Hindlimb muscle (tissue), 1 donor: ENCODE measurements at places on chromosomes 12 and 14.

GRCh38 chr14:103186909-103187586 lies 63.8 kb downstream of the TNFAIP2 start:
- DNase-seq, result no peak

DNA sequence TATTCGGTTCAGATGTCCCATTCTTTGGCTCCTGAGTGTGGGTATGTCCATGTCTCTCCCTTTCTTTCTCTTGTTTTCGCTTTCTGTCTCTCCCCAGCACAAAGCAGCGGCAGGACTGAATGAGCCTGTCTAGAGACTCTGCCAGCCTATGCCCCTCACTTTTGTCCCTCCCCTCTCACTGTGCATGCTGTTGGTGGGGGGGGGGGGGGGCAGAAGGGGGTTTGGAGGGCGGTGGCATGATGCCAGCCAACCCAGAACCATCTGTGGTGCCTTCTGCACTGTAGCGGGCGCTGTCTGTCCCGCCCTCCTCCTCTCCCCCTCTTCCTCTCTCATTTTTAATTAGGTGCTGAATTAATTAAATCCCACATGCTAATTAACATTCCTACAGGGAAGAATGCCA lies 17.7 kb downstream of the NGDN start:
- no peak for DNase-seq

GRCh38 chr14:30874999-30875787 lies 834 bp downstream of the COCH start:
- DNase-seq, result no peak

DNA sequence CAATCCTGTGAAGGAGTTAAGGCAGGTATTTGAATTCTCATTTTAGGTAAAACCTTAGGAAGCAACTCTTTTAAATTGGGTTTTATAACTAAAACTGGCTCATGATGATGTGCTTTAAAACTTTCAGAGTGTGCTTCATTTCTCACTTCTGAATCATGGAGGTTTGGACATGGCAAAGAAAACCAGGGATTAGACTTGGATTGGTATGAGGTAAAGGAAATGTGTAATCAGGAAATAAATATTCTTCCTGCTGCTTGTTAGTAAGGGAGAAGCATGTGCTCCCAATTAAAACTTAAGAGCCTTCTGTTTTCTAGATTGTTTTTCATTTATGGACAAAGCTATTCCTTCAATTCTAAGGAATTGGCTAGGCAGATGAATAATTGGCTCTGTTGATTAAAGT lies 57.4 kb downstream of the FBXO33 start:
- DNase-seq, result no peak

DNA sequence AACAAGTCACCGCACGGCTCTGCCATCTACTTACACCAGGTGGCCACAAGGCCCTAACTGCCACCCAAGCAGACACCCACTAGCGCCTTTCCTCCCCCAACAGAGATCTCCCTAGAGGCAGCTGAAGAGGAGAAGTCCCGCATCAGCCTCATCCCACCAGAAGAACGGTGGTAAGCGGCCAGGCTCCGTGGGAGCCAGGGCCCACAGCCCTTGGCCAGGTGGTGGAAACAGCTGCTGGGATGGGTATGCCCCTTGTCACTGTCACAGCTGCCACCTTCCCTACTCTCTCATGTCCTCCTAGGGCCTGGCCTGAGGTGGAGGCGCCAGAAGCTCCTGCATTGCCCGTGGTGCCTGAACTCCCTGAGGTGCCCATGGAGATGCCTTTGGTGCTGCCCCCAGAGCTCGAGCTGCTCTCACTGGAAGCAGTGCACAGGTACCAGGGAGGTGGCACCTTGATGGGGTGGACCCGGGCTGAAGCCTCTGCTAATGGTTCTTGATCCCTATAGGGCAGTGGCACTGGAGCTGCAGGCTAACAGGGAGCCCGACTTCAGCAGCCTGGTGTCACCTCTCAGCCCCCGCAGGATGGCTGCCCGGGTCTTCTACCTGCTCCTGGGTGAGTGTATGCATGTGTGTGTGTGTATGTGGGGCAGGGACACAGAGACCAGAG lies 7.5 kb downstream of the REC8 start:
- DNase-seq, result no peak

DNA sequence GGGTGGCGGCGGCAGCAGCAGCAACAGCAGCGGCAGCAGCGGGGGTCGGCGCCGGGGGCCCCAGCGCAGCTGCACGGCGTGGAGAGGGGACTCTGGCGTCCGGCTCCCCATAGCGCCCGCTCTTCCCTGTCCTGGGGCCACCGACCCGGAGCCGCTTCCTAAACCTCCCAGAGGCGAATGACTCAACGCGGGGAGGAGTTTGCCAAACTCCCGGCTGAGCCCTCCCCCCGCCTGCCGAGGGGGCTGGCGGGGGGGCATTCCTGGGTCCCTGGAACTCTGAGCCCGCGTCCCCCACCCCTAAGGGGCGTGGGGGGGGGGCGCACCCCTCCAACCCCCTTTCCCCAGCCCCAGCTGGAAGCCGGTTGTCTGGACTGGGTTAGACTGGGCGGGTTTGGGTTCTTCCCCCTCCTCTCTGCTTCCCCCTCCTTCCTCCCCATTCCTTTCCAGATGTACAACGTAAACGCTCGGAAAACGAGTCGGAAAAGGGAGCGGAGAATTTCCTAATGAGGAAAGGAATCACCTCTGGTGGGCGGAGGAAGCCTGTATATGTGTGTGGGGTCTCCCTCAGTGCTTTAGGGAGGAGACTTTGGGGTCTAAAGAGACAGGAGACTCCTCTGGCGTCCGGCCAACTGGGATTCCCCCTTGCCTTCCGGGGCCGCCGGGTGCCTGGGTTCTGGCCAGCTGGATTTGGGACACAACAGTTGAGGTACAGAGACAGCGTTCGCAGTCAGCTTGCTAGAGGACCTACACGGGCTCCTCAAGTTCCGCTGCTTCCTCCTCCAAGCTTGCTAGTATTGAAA lies at the start of gene ITGA5:
Gene ITGA5 (minus strand): TSS at position 179 of the 800 bp plus-strand sequence. CDS start 68 bp downstream, at position 111.
- peak; percentile 77 for DNase-seq

DNA sequence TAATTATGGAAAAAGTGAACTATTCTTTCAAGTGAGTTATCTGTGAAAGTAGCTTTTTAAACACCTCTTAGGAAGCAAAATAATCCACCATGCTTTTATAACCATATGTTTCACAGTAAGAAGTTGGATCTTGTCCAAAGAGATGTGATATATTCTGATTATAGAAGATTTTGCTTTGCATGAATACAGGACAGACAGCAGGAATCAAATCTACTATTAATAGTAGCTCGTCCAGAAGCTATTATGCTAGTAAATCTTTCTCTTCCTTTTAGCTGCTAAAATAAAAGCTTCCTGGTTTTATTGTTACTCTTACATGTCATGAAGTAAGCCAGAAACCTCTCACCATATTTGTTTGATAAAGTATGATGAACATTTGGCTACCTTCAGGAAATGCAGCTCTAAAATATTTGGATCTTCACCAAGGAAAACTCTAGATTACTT lies 257.0 kb downstream of the IPO8 start:
- DNase-seq, result no peak

DNA sequence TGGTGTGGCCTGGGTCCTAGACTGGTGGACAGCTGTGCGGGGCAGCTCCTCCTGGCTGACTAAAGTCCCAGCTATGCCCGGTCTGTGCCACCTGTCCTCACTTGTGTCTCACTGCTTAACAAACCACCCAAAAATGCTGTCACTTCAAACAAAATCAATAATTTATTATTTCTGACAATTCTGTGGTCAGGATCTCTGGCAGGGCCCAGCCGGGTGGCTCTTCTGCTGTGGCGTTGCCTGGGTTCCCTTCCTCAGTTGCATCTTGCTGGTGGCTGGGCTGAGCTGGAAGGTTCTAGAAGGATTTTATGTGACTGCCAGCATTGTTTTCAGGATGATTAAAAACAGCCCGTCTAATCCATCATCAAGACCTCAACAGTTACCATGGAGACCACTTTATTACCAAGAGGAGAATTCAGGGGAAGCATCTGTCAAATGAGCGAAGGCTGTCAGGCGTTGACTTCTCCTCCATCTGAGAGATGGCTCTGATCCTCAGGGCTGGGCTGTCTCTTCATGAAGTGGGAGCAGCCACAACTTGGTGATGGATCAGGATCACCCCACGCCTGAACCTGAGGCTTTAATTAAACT lies 280.6 kb upstream of the SFSWAP start:
- DNase-seq, result no peak

DNA sequence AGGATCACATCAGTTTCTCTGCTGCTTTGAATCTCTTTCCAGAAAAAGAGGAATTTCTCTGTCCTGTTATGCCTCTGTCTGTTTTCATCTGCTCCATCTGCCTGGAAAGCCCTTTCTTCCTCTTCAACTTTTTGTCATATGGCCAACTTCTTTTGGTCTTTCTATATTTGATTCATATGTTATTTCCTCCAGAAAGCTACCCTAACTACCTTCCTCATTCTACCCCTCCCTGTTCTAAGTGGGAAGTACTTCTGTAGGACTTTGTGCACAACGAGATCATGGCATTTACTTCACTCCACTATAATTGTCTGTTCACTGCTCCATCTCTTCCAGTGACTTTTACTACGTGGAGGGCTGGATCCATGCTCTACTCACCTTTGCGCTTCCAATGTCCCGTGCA lies 5.9 kb downstream of the CLEC4D start:
- no peak for DNase-seq

DNA sequence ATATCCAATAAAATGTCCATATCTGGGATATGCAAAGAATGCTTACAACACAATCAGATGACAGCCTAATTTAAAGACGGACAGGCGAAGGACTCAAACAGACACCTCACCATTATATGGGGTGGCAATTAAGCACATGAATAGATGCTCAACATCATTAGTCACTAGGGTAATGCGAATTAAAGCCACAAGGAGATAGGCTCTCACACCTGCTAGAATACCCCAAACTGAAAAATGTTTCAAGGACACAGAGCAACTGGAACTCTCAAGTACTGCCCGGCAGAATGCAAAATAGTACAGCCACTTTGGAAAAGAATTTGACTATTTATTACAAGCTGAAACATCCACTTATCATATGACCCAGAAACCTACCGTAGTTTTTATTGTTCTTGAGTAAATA lies 42.9 kb downstream of the FERMT2 start:
- no peak for DNase-seq

GRCh38 chr12:50988051-50988450 lies 35.7 kb downstream of the HIGD1C start:
- DNase-seq, result no peak

DNA sequence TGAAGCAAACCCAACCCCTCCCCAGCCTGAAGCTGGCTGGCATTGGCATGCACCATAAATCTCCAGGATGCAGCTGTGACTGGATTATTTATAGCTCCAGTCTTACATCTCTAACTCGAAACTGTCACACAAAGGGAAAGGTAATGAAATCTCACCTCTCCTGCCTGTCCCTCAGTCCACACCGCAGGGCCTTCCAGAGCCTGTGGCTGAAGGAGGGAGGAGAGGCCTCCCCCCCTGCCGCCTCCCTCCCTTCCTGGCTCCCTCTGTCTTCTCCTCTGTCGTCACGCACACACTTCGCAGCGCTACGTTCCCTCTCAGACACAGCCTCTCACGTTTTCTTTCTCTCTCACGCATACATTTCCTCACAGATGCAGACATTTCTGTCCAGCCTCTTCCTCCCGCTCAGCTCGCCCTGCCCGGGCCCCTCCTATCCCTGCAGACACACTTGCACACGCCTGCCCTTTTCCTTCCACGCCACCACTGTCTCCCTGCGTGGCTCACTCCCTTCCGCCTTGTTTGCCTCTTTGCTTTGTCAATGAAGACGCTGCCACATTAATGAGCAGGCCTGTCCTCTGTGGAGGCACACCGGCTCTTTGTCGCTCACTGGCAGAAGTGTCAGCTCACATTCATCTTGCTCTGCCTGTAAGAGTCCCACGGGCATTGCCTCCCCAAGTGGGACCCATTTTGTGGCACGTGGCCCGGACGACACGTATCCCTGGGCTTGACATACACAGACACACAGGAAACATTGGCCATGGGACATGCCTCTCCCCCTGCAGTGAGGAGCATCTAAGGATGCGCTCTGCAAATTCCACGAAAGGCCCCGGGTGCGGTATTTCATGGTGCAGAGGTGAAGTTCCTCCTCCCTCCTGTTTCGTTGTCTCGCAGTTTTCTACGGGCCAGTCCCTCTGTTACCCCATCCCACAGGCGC lies 27.9 kb downstream of the IRF2BPL start:
- DNase-seq, result peak; percentile 72

- no peak for DNase-seq
Observed at GRCh38 chr14:66701813-66702212, 193.9 kb downstream of the GPHN start.

- DNase-seq, result no peak
Observed at GRCh38 chr14:104665657-104666522, 23.5 kb upstream of the INF2 start.

- no peak for DNase-seq
Observed at GRCh38 chr12:125222876-125223275, 157.6 kb downstream of the AACS start.

GRCh38 chr12:132566516-132567131 lies 43.8 kb downstream of the LRCOL1 start:
- no peak for DNase-seq

DNA sequence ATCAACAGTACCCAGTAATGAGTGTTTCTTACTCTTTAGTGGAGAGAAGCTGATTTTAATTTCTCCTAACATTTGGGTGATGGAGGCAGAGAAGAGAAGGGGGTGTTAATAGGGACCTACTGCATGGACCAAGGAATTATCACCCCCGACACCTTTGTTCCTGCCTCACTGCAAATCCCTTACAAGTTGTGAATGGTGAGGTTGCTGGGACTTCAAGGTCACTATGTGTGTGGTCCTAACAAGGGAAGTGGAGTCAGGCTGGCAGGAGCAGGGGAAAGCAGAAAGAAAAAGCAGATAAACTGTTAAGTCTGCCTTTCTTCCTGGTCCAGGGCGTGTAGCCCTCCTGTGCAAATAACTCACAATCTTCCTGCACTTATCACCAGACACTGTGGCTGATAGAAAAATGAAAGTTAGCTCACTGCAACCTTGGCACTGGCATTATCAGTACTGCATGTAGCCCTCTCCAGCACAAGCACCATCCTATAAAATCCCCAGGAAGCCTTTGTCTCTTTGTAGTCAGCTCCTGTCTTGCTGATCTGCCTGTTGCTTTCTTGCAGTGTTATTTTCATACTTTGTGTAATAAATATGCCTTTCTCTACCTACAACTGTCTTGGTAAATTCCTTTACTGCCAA lies 112.3 kb upstream of the DNM1L start:
- no peak for DNase-seq

DNA sequence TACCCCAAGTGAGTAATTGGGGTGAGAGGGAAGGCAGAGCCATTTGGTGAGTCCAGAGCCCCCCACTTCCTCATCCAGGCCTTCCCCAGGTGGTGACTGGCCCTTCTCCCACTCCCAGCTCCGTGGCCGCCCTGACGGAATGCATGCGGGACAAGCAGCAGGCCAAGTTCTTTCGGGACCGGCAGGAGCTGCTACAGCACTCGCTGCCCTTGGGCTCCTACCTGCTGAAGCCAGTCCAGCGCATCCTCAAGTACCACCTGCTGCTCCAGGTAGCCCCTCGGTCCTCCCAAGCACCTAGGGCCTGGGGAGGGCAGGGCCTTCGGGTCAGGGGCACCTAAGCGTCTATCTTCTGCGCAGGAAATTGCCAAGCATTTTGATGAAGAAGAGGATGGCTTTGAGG lies 26.5 kb downstream of the PLEKHG3 start:
- DNase-seq, result no peak

DNA sequence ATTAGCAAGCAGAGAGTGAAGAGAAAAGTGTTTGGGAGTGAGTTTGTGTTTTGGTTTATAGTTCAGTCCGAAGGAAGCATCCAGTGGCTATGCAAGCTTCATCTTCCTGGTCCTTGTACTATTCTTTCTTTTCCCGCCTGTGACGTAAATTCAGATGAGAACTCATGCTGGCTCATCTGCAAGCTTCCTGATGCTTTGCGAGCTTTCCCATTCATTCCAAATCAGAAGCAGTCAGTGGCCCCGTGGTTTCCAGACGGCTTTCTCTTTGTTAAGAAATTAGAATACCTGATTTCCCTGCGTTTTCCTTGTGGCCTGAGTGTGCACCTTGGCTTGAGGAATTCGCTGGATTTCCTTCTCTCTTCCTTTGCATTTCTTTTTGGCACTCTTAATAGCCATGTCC lies 89.5 kb downstream of the TESC start:
- DNase-seq, result no peak
